ENCODE measurements at places on chromosomes 1 and 21.

- no peak for DNase-seq
Observed at GRCh38 chr1:43621861-43622260, 28.1 kb upstream of the KDM4A start.

DNA sequence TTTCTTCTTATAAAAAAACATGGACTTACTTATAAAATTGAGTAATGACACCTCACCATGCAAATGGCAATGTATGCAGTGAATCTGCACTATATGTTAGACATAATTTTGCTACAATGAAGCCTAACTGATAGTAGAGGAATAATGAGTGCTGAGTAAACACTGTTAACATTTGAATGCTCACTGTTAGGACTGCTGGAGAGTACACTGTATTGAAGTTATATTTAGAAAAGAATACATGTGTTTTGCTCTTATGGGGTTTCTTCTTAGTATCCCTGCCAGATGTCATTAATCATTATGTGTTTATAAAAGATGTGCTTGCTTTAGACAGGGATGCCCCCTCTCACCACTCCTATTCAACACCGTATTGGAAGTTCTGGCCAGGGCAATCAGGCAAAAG is 111.1 kb upstream of the ZP4 start:
- DNase-seq: no peak

- DNase-seq: no peak
Observed at GRCh38 chr1:19670787-19671186, 6.1 kb downstream of the HTR6 start.

DNA sequence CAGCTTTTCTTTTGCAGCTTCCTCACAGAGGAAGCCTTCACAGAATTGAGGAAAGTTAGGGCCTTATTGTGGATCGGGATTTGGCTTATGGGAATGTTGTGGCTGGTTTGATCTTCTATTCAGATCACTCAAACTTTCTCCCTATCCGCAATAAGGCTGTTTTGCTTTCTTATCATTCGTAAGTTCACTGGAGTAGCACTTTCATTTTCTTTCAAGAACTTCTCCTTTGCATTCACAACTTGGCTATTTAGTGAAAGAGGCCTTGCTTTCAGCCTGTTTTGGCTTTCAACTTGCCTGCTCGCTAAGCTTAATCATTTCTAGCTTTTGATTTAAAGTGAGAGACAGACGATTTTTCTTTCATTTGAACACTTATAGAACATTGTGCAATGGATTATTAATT is 181.9 kb upstream of the B3GALT2 start:
- no peak for DNase-seq

- no peak for DNase-seq
Observed at GRCh38 chr1:203239526-203240305, 10.2 kb upstream of the CHIT1 start.

DNA sequence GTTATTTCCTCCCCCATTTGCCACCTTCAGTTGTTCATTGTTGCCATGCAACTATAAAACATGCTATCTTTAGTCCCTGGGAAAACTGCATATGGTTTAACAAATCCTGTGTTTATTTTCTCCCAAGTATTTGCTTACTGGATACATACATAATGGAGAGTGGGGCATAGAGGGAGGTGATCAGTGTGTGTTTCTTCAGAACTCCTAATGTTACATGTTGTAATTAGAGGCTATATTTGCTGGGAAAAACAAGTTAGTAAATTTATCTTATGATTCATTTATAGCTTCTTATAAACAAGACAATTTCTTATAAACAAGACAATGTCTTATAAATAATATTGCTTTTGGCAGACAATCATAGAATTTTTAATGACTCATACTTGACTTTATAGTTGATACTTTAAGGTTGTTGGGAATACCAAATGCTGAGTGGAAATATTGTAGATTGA is 7.3 kb upstream of the GIPC2 start:
- DNase-seq: no peak

DNA sequence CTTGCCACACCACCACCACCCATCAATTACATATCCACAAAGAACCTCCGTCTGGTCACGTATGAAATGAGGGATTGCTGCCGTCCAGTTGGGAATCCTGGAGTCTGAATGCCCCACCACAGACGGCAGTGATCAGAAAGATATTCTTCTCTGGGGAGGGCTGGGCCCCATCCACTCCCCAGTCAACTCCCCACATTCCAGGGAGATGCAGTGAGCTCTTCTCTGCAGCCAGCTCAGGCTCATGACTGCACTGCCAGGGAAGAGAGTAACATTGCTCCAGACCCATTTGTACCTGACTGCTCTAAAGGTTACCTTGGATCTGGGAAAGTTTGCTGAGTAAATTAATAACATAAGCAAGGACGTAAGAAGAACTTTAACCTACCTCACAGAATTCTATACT is 18.3 kb downstream of the DEGS1 start:
- no peak for DNase-seq

- no peak for DNase-seq
Observed at GRCh38 chr1:18944810-18945209, 11.7 kb downstream of the IFFO2 start.

- no peak for DNase-seq
Observed at GRCh38 chr1:24421502-24421901, 5.9 kb downstream of the NIPAL3 start.

GRCh38 chr1:60348884-60349283 is 275.3 kb upstream of the C1orf87 start:
- no peak for DNase-seq

- no peak for DNase-seq
Observed at GRCh38 chr1:64184003-64184440, 19.4 kb upstream of the UBE2U start.

DNA sequence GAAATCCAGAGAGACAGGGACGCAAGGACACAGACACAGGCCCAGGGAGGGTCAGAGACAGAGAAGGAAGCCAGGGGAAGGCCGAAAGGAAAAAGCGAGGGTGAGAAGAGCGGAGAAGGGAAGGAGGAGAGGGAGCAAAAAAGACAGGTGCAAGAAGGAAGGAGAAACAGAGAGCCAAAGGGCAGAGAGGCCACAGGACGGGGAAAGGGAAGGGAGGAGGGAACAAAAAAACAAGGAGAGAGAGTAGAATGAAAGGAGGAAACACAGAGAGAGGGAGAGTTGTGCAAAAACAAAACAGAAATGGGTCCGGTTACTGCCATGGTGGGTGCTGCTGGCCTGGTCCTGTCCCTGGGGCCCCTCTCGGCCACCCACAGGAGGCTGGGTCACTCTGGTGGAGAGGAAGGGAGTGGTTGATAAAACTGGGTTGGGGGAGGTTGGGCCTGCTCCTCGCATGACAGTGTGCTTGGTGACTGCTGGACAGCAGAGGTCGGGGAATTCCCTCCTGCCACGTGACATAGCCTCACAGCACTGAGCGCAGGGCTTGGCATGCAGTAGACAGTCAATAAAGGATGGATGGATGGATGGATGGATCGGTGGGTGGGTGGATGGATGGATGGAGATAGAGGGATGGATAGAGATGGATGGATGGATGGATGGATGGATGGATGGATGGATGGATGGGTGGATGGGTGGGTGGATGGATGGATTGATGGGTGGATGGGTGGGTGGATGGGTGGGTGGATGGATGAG is 64.8 kb downstream of the RAP1GAP start:
- no peak for DNase-seq

DNA sequence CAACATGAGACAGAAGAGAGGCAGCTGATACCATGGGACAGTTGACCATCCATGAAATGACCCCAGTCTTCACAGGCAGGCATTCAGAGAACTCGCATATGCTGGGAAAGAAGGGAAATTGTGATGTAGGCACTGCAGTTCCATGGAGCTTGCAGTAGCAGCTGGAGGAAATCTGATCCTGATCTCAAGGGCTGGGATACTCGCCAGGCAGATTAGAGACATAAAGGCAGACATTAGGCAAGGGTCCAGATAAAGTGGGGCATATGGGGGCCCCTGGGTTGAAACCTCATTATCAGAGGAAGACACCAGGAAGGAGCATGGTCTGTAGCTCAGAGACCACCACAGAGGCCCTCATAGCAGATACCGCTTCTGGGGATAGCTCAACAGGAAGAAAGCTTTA is 48.7 kb upstream of the TNR start:
- DNase-seq: no peak

Measured in effector memory CD4-positive, alpha-beta T cell (primary cell).